Iris pigment epithelial cell (primary cell): ENCODE measurements at places on chromosomes 11 and 22.

DNA sequence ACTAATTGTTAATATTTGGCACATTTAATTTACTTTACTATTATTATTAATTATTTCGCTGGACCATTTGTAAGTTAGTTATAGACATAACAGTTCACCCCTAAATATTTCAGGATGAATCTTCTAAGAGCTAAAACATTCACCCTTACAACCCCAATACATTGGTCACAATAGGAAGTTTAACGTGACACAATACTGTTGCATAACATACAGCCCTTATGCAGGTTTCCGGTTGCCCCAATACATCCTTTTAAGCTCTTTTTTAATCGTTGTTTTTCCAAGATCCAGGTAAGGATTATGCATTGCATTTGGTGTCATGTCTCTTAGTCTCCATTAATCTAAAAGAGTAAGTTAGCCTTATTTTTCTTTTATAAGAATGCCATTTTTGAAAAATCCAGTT is 71.2 kb downstream of the HSD17B12 start:
- DNase-seq = no peak

DNA sequence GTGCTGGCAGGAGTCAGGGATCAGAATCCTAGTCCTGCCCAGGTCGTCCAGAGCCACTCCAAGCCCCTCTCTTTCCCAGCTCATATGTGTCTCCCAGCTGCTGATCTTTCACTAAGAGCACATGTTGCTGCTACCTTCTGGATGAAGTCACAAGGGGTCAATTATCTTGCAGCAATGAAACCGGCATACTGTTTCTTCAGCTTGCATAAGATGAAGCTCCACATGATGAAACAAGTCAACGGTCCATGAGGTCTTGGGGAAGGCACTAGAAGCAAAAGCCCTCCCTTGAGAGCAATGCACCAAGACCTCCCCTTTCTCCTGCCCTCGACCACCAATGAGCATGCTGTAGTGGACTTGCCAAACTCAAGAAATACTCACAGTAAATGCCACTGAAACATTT is 148.9 kb downstream of the TENM4 start:
- DNase-seq = no peak

GRCh38 chr11:575313-575995 is 816 bp upstream of the PHRF1 start:
- peak; percentile 20 for DNase-seq

DNA sequence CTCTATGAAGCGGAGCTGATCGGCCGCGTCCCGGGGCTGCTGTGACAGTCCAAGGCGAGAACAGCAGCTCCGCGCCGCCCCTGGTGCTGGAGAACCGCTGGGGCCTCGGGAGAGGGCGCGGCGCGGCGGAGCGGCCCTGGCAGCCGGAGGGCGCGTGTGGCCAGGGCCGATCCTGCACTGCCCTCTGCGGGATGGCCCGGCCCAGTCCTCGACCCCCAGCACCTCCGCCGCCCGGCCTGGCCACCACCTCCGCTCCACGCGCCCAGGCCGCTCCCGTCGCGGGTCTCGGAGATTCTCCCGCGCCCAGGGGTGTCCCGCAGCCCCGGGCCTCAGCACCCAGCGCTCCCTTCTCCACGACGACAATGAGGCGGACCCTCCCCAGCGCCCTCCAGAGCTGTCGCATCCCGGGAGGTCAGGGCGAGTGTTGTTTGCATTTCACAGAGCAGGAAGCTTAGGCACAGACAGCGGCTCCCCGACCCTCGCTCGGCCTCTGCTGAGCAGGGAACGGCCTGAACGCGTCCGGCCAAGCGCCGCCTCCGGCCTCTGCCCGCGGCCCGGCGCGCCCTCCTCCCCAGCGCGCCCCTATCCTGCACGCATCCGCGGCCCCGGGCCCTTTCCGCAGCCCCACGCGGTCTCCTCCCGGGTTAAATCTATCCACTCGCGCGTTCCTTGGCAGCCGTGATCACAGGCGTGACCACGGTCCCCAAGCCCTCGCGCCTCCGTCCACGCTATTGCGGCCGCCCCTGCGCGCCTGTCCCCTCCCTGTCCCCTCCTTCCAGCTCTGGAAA is 109.7 kb downstream of the WNT7B start:
- DNase-seq = peak; percentile 36

- DNase-seq = peak; percentile 54
Observed at GRCh38 chr22:27637604-27638003, 164.0 kb downstream of the MN1 start.

GRCh38 chr11:61618978-61619377 is 38.1 kb upstream of the SYT7 start:
- no peak for DNase-seq

- DNase-seq = no peak
Observed at GRCh38 chr11:61957021-61957770, 7.0 kb downstream of the BEST1 start.

- peak; percentile 64 for DNase-seq
Observed at GRCh38 chr11:73625696-73626318, 20.6 kb upstream of the PLEKHB1 start.

- no peak for DNase-seq
Observed at GRCh38 chr11:1641096-1641495, 11.5 kb downstream of the KRTAP5-5 start.

- peak; percentile 79 for DNase-seq
Observed at GRCh38 chr22:23180301-23180892, at the start of gene BCR. Gene BCR, plus strand, starts transcription at chr22:23180509. Its CDS starts 452 bp downstream, at chr22:23180961.

DNA sequence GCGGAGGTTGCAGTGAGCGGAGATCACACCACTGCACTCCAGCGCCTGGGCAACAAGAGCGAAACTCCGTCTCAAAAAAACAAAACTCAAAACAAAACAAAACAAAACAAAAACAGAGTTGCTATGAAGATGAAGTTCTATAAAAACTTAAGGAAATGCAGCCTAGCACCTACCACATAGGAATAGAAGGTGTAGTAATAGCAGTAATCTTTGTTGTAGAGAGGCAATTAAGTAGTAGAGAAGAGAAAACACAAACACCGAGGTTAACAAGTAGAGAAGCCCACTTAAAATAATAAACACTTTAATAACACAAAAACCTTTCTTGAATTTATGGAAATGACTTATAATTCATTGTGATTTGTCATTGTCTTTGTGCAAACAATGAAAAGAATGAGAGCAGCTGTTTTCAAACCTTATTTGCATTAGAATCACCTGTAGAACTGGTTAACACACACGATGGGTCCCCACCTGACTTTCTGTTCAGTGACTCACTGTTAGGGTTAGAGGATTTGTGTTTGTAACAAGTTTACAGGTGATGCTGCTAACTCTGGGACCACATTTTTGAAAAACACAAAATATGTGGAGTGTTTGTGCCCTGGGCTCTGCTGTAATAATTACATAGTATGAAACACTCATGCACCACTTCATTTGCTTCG is 43.1 kb downstream of the TYR start:
- no peak for DNase-seq

DNA sequence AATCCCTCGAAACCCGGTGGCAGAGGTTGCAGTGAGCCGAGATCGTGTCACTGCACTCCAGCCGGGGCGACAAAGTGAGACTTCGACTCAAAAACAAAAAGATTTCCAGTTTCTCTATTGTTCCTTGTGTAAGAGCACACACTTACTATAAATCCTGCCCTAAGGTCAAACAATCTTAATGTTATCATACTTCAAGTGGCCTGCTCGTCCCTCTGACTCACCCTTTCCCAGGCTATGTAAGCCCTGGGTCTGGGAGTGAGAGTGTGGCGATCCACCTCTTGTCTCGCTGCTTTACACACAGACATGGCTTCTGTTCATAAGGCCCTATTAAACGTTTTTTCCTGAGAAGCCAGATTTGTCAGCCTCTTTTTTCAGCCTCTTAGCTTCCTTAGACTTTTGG is 24.4 kb upstream of the A4GALT start:
- DNase-seq = peak; percentile 51

GRCh38 chr11:27281276-27281675 is 81.7 kb downstream of the CCDC34 start:
- no peak for DNase-seq

DNA sequence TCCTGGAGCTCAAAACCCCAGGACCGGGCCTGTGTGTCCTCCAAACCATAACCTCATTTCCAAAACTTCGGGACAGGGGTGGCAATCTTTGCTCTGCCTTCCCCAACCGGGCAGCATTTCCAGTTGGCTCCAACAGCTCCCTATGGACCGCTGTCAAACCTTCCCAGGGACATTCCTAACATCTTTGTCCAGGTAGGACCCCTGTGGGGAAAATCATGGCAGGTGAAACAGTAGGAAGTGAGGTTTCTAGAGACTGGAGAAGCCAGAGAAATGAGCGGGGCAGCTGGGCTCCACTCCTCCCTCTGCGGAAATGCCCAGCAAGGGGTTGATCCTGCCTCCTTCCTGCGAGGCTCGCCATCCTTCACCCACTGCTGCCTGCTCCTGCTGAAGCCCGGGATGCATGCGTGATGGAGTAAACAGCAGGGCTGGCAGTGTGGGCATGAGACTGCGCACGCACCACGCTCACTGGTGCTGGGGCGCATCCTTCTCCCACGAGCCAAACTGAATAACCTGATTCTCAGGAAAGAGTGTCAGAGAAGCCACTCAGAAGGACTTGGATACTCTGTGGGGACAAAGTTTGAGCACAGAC is 136.4 kb downstream of the BUD13 start:
- no peak for DNase-seq

GRCh38 chr22:20244691-20245576 is 23.2 kb downstream of the RTN4R start:
- DNase-seq = no peak

DNA sequence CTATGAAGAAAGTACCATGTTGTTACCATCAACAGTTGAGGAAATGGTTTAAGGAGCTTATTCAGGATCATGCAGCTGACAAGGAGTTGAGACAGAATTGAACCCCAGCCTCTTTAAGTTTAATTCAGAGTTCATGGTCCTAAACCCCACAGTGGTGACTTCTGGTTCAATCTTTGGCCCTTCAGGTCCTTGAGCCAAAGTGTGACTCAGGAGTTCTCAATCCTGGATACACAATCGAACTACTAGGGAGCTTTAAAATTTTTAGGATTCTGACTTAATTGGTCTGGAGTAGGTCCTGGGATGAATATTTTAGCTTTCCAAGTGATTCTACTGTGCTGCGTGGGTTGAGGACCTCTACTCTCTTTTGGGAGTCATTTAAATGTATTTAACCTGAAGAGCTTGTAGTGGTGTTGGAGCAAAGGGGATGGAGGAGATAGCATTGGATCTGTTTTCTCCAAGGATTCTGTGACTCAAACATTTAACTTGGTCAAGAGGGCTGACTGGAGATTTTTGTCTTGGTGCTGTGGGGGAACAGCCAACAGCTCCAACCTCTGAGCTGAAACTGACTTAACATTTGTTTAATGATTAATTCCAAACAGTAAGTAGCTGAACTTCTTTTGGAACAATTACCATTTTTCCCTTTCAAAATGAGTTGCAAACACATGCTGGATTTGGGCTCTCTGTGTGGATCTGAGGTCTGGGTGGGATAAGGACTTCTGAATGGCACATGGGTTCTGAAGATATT is 80.1 kb downstream of the INSC start:
- no peak for DNase-seq

DNA sequence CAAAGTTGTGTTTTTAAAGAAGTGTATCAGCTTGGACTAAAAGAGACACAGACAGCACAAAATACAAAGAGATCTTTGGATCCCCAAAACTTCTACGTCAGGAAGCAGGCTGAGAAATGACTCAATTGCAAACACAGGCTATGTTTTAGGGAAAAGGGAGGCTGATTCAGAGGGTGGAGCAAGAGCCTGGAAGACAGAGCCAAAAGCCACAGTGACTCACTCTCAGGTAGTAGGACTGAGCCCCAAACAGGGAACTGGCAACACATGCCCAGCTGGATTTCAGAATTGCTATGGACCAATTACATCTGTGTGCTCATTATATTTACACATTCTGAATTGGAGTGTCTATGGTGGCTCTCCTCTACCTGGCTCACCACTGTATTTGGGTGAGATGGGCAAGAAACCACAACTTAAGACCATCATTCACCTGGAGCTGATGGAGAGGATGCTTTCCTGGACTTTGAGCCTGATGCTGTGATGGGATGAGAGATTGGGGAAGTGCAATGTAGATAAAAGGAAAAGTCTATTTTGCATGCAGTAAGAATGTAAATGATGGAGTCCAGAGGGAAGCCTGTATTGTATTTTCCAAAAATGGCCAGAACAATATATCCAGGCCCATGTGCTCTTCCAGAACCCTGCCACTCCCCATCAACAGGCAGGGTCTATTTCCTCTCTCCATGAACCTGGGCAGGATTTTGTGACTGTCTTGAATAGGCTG is 20.8 kb upstream of the LINC01488 start:
- DNase-seq = peak; percentile 86

GRCh38 chr11:30565027-30565426 is 21.1 kb downstream of the MPPED2 start:
- DNase-seq = no peak

DNA sequence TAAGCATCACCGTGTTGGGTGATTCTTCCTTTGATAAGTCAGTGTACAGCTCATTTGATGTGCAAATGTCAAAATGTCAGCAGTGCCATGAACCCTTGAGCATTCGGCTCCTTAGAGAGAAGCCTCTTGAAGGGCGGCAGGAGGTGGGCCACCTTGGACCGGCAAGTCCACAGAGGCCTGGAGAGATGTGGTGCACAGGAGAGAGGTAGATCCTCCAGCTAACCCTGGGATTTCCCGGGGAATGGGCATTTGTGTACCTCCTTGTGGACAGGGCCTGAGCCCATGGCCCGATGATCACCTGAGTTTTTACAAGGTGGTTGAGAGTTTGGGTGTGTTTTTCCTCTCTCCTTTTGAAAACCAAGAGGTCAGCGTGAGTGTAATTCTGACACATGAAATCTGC is 133.2 kb upstream of the RCN1 start:
- DNase-seq = peak; percentile 4

DNA sequence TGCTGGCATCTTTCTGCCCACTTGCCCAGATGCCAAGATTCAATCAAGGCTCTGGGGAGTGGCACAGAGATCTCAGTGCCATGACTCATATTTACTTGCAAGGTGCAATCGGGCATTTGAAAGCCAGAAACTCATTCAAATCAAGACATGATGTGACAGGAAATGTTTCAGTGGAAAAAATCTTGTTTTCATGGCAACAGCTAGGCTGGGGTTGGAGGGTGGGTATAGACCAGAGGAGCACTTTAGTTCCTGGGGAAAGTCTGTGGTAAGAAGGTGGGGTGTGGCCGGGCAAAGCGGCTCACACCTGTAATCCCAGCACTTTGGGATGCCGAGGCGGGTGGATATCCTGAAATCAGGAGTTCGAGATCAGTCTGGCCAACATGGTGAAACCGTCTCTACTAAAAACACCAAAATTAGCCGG is 1.2 kb downstream of the MAJIN start:
- no peak for DNase-seq

GRCh38 chr11:70397983-70398833 is at the start of gene CTTN:
Gene CTTN, plus strand, starts transcription at chr11:70398529. Its CDS starts 8,769 bp downstream, at chr11:70407298.
- peak; percentile 85 for DNase-seq

GRCh38 chr11:35927104-35927503 is 16.8 kb upstream of the LDLRAD3 start:
- no peak for DNase-seq
